Neural crest cell (in vitro differentiated cells): ENCODE measurements at places on chromosomes 16 and 17.

DNA sequence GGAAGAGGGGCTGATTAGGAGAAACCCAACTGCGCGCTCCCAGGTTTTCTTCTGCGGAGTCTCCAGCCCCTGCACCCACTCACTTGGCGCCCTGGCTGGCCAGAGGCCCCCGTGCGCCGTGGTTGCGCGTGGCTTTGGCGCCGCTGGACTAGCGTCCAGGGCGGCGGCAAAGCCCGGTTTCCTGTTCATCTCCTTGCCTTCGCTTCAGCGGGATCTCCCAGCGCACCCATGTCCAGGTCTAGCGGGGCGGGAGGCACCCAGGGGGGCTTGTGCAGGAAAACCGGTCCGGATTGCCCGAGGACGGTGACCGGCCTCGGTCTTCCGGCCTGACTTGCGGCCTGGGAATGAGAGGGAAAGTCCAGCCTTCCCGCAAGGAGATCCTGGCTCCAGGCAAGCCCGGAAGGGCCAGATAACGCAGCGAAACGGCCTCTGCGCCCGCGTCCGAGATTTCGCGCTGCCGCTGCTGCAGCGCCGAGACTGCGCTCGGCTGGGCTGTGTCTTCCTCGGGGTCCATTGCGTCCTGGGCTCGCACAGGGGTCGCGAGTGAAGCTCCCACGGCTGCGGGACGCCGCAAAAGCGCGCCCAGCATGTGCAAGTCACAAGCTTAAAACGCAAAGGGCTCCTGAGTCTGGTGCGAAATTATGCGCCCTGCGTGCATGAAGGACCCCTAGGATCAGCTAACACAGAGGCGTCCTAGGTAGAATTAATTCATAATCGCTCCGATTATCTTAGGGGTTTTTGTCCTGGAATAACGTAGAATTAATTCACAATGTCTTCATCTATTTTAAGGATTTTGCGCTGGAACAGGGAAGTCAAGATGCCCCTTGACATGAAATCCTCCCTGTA, 5.7 kb downstream of the FOXF1 start:
- DNase-seq: no peak
- H3K27ac ChIP-seq: no peak overlapping the region
- H3K27me3 ChIP-seq: peaks cover 95% of the 10 kb centered on the region
- H3K4me1 ChIP-seq: no peaks in the 10 kb centered on the region

- H3K36me3 ChIP-seq: no peaks in the 10 kb centered on the region
- peak overlapping the region; percentile 95 for H3K4me3 ChIP-seq
- H3K27ac ChIP-seq: peak overlapping the region; percentile 99
- peaks cover 17% of the 10 kb centered on the region for H3K27me3 ChIP-seq
- H3K4me1 ChIP-seq: peaks cover 56% of the 10 kb centered on the region
- peak; percentile 78 for DNase-seq
Measured at GRCh38 chr17:45149037-45149668, 878 bp downstream of the HEXIM1 start.

GRCh38 chr17:83103200-83103942, 24.0 kb downstream of the METRNL start:
- H3K4me3 ChIP-seq: no peak overlapping the region
- peaks cover 11% of the 10 kb centered on the region for H3K4me1 ChIP-seq
- H3K27me3 ChIP-seq: peaks cover 2% of the 10 kb centered on the region
- H3K27ac ChIP-seq: no peak overlapping the region
- no peaks in the 10 kb centered on the region for H3K36me3 ChIP-seq

- no peaks in the 10 kb centered on the region for H3K36me3 ChIP-seq
- no peak overlapping the region for H3K27ac ChIP-seq
- peak; percentile 58 for DNase-seq
- no peaks in the 10 kb centered on the region for H3K27me3 ChIP-seq
- H3K4me1 ChIP-seq: peaks cover 3% of the 10 kb centered on the region
Measured at GRCh38 chr16:3983081-3983520, 102.6 kb upstream of the CREBBP start.

- no peaks in the 10 kb centered on the region for H3K4me1 ChIP-seq
- H3K36me3 ChIP-seq: no peaks in the 10 kb centered on the region
- H3K4me3 ChIP-seq: no peak overlapping the region
- H3K27me3 ChIP-seq: peaks cover 4% of the 10 kb centered on the region
- H3K27ac ChIP-seq: no peak overlapping the region
- no peak for DNase-seq
Measured at GRCh38 chr17:18076936-18077335, 10.8 kb upstream of the DRG2 start.
